ENCODE measurements at places on chromosomes 5 and 9.
A peak's percentile ranks its signal among the peaks of the same experiment; 100 is the strongest.

GRCh38 chr5:133756036-133756435 is 143.7 kb upstream of the FSTL4 start:
- DNase-seq: no peak

GRCh38 chr9:115880221-115880885 is 273.2 kb upstream of the PAPPA start:
- no peak for DNase-seq

DNA sequence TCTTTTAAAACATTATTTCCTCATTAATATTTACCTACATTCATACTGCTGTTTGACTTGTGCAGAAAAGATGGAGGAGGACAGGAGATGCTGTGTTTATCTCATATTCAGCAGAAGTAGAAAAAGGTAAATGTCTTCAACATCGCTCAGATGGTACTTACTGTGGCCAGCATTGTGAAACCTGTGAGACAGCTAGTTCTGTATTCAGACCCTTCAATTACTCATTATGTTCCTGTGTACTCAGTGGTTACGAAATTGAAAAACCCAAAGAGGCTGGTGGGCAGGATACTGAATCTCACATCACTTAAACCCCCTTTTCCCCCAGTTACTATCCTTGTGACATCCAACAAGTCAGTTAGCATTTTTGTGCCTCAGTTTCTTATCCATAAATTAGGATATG is 216.0 kb downstream of the KDM4C start:
- no peak for DNase-seq

GRCh38 chr5:102529447-102529846 is 30.6 kb upstream of the SLCO6A1 start:
- DNase-seq: no peak

DNA sequence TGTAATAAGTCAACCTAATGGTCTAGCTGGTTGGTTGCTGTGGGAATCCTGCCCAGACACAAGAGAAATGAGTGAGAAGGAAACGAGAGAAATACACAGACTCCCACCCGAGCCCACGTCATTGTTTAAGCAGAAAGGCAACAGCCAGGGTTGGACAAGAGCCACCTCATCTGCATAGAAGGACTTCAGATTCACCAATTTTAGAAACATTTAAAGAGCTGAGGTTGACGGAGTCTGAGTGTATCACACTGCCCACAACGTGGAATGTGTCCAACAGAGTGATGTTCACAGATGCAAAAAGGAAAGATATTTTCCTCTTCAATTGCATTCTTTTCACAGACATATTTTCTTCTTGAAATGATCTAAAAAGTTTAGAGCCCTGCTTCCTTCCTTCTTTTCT is 349.5 kb downstream of the AGTPBP1 start:
- DNase-seq: no peak

- no peak for DNase-seq
These were observed 7.4 kb upstream of the IFNA1 start for GRCh38 chr9:21432672-21433425.

DNA sequence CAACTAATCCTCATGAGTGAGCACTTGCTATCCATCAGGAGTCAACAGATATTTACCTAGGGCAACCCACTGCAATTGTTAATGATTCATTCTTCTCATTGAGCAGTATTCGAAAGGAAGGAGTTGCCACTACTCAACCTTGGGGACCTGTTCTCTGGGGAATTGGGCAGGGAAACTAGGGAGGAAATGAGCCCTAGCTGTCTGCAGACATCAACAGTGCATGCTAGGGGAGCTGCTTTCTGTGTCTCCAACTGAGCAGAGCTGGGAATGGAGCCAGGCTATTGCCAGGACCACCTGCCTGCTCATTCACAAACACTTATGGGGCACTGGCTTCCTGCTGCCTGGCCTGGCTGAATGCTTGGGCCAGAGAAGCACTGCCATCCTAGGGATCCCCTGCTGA is 183.4 kb downstream of the TMEM38B start:
- peak; percentile 58 for DNase-seq

DNA sequence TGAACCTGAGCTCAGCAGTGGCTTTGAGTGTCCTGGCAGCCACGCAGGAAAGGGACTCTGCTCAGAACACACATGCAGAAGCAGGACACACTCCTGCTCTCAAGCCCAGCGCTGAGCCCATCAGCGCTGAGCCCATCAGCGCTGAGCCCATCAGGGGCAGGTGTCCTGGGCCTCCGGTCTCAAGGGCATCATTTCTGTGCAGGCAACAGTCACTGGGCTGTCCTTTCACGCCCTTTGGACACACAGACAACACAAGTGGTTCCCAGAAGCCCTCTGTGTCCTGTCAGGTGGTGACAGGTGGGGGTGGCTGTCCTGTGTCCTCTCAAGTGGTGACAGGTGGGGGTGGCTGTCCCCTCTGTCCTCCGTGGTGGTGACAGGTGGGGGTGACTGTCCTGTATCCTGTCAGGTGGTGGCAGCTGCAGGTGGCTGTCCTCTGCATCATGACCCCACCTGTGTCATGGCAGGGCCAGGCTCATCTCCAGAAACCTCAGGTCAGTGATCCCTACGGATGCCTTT is 39.0 kb upstream of the CLPTM1L start:
- no peak for DNase-seq

- peak; percentile 96 for DNase-seq
These were observed at the start of gene MTAP for GRCh38 chr9:21802418-21803000. MTAP (plus strand) TSS chr9:21802636; CDS start chr9:21802749, 113 bp downstream.

GRCh38 chr5:139389701-139390638 is at the start of gene MZB1:
MZB1 (minus strand) TSS chr5:139389913; CDS start chr5:139389856, 57 bp downstream.
- DNase-seq: no peak

GRCh38 chr9:6198251-6198650 is 17.4 kb upstream of the IL33 start:
- no peak for DNase-seq

GRCh38 chr5:123119334-123119986 is 30.4 kb downstream of the PRDM6 start:
- no peak for DNase-seq

DNA sequence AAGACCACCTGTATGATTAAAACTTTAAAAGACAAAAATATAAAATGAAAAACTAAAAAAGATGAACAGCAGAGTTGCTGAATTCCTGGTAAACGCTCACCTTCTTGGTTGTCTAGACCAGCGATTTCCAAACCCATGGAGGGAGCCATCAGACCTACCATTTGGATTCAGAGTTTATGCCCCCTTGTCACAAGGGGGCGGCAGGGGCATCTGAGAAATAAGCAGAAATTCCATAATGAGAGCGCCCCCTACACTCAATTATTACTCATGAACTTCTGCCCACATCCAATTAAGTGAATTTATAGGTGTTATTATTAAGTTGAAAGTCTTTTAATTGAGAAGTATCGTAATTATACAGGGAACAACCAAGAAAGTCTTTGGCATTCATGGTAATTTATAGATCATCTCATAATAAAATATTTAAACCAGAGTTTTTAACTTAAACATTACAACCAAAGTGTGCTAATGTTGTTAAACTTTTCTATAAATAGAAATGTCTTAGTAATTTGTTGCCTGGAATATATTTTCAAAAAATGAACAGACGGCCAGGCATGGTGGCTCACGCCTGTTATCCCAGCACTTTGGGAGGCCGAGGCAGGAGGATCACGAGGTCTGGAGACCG is 35.2 kb upstream of the SPATA31C2 start:
- no peak for DNase-seq

DNA sequence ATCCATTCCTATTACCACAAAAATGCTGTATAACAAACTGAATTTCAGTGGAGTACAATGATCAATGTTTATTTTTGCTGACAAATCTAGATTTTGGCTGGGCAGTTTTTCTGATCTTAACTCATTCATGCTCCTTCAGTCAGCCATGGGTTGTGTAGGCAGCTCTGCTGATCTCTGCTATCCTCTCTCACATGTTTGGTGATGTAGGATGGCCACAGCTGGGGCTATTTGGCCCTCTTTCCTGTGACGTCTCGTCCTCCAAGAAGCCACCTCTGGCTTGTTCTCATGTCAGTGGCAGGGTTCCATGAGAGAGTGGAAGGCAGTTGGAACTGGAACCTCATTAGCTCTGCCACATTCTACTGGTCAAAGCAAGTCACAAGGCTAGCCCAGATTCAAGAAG is 8.9 kb downstream of the NLN start:
- no peak for DNase-seq

- no peak for DNase-seq
These were observed 46.4 kb upstream of the PRRC2B start for GRCh38 chr9:131347376-131348020.

DNA sequence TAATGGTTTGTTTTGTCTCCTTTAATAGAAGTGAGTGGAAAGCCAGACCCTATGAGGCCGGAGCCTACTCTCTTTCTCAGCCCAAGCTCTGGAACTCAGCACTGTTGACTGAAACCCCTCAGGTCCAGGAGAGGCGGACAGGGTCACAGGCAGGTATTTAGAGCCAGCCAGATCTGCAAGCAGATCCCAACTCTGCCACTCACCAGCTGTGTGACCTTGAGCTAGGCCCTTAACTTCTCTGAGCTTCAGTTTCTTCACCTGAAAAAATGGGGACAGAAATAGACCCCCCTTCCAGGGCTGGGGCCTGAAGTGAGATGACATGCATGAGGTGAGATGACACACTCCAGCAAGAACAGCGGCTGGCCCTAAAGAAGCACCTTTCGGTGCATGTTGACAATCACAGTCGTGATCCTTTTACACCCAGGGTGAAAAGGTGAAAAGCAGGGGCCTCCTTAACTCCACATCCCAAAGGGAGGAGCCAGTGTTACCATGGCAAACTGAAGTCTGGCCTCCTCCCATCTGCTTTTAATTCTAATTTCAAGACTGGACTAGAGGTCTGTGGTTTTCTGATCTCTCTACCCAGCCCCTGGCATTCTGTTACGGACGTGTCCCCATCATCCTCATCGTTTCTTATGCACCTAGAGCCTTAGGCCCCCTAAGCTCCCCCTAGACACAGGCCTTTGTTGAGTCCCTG is 27.2 kb downstream of the MORN5 start:
- no peak for DNase-seq

- peak; percentile 62 for DNase-seq
These were observed 2.0 kb downstream of the NKD2 start for GRCh38 chr5:1010641-1011046.

- DNase-seq: no peak
These were observed 32.8 kb upstream of the SMIM32 start for GRCh38 chr5:136225796-136226195.

DNA sequence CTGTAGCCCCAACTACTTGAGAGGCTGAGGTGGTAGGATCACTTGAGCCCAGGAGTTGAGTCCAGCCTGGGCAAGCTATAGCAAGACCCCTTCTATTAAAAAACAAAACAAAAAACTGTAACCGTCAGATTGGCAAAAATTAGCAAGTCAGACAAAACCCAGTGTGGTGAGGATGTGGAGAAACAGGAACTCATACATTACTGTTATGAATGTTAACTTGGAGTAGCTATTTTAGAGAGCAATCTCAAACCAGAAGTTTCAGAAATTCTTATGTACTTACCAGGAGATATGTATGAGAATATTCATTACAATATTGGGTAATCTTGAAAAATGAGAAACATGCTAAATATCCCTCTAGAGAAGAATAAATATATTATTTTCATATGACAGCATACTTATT is 120.3 kb downstream of the INVS start:
- DNase-seq: no peak

DNA sequence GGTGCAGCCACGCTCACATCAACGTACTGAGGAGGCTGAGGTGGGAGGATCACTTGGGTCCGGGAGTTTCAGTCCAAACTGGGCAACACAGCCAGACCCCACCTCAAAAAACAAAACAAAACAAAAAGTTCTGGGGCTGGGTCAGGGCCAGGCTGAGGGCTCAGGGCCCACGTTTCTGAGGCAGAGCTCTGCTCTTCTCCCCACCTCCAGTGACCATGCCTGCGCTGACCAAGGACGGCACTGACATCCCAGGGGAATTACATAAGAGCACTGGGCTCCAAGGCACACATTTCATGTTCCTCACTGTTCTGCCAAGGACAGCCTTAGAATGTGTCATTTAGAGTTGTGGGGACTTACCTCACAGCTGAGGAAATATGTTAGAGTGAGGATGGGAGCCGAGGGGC is 40.4 kb upstream of the TESK1 start:
- no peak for DNase-seq

GRCh38 chr9:108417726-108418125 is 438.1 kb downstream of the ACTL7B start:
- DNase-seq: no peak

DNA sequence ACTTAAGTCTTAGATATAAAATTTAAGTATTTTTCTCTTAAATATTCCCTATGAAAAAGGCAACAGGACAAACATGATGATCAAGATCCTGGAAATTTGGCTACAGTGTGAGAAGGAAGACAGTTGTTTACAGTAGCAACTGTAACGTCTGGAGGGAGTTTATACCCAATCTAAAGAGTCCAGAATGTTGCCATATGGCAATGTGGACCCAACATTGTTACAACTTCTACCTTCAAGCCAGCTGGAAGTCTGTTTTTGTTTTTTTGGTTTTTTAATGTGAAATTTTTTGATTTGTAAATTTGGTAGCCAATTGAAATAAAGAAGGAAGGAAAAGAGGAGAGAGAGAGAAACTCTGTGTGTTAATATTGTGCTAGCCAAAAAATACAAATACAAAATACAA is 233.4 kb downstream of the CHSY3 start:
- no peak for DNase-seq

- no peak for DNase-seq
These were observed 1439.6 kb upstream of the C9orf72 start for GRCh38 chr9:29012911-29013310.

GRCh38 chr5:86625148-86625547 is 7.4 kb downstream of the COX7C start:
- no peak for DNase-seq

DNA sequence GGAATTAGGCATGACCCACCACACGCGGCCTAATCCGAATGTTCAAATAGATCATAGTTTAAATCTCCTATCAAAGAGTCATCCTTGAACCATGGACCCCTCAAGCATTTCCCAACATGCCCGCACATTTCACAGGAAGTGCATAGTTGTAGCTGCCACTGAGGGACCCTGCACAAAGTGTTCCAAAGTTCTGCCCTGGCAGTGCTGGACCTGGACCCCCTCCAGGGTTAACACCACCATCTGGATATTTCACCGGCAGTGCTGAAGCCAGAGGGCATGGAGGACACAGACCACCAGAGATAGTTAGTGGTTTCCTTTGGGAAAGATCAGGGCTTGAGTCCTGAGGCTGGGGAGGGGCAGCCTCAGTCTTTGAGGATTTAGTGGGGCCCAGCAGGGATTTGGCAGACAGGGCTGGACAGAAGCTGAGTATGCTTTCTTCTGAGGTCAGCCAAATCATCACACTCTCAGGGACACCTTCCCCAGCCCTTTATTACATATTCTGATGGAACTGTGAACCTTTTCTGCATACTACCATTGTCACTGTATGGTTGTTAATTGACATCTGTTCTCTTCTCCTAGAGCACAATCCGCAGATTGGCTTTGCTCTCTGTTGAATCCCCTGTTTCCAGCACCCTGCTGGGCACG is 143.6 kb upstream of the EFNA5 start:
- DNase-seq: no peak

DNA sequence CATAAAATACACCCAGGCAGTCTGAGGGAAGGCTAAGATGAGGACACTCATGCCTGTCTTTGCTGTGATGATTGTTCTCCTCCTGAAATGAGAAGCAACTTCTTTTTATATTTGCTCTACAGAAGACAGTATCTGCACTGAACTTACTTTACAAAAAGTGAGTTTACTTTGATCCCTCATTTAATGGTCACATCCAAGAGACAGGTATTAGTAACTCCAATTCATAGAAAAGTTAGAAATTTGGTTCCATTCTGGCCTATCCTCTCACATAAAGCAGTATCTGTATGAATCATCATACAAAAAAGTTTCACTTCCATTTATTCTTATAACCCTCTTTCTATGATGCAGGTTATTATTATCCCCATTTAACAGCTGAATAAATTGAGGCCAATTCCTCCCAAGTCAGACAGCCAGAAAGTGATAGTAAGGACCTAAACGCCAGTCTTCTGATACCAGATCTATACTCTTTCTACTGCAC is 15.2 kb downstream of the TSTD2 start:
- no peak for DNase-seq
